ENCODE measurements at places on chromosomes 12 and 14.

GRCh38 chr12:8953773-8954402 is 4.4 kb upstream of the M6PR start:
- no peak for DNase-seq

- no peak for DNase-seq
These were observed 51.0 kb upstream of the NR1H4 start for GRCh38 chr12:100422646-100423045.

- no peak for DNase-seq
These were observed 122.1 kb upstream of the NRXN3 start for GRCh38 chr14:78048120-78048519.

GRCh38 chr14:100333827-100334226 is 10.7 kb downstream of the SLC25A47 start:
- no peak for DNase-seq

DNA sequence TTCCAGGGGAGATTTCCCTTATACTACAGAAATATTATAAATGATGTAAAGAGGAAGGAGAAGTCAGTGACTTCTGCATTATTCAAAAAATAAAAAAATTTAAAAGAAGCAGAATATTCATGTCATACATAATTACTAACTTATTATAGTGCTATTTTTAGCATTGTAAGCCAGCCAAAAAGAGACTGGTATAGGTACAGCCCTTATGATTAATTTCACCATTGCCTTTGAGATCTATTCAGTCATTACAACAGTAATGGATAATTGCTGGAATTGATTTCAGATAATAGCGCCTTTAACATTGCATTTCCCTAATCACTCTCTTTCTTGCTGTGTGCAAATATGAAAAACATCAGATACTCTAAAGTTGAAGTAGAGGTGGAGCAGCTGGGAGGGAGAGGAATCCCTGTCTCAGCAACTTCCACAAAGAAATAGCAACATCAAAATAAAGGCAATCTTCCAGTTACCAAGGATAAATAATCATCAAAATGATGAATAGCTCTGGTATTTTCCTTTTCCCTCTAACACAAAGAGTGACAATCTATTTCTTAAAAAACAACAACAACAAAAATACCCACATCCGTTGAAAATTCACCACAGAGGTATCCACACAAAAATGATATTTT is 71.8 kb upstream of the OVCH1 start:
- DNase-seq: no peak

DNA sequence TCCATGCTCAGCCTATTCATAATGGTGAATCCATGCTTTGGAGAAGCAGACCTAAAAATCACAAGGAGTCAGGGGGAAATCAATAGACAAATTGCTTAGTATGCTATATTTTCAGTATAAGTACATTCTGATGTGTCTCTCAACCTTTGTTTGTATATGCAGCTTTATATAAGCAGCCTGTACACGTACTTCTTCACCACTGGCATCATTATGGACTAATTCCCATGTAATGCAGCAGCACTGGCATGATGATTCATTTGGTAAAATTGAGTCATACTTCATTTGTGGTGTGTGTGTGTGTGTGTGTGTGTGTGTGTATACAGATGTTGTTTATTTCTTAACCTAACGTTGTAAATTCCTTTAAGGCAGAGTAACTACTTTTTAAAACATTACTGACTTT is 10.9 kb downstream of the DCP1B start:
- DNase-seq: no peak

- DNase-seq: no peak
These were observed 249.7 kb downstream of the SPTSSA start for GRCh38 chr14:34212172-34212929.
